AG20443 (cell line): ENCODE measurements at places on chromosomes 6 and 20.

DNA sequence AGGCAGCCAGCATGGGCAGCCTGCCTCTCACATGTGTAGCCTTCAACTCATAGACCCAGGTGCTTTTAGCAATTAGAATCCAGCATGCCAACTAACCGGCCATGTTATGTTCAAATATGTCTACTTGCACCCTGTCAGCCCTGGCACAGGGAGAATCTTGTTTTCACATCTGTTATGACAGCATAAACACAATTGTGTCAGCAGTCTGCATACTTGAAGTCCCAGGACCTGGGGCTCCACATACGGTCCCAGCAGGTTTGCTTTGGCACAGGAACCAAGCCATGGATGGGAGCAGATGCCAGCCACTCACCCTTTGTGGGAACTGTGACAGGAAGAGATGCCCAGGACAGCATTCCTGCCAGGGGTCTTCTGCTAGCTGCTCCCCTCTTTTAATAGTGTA, 67.2 kb upstream of the SYNDIG1 start:
- DNase-seq = no peak

DNA sequence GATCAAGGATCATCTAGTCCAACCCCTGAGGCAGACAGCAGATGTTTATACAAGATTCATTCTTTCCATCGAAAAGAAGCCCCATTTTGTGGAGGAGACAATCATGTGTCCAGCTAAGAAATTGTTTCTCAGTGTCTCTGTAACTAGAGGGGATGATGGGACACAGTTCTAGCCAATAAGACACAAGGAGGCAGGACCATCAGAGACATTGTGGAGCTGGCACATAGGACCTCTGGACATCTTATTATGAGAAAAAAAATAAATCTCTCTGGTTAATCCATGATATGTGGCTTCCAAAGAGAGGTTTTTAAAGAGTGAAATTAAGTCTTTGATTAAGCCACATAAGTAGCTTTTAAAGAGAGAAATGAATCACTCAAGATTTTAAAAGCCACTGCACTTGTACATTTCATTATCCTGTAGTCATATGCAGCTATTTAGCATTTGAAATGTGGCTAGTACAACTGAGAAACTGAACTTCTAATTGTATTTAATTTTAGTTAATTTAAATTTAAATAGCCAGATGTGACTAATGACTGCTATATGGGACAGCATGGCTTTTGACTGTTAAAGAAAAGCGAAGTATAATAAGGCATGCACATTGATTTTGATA, 176.8 kb downstream of the TASP1 start:
- no peak for DNase-seq

DNA sequence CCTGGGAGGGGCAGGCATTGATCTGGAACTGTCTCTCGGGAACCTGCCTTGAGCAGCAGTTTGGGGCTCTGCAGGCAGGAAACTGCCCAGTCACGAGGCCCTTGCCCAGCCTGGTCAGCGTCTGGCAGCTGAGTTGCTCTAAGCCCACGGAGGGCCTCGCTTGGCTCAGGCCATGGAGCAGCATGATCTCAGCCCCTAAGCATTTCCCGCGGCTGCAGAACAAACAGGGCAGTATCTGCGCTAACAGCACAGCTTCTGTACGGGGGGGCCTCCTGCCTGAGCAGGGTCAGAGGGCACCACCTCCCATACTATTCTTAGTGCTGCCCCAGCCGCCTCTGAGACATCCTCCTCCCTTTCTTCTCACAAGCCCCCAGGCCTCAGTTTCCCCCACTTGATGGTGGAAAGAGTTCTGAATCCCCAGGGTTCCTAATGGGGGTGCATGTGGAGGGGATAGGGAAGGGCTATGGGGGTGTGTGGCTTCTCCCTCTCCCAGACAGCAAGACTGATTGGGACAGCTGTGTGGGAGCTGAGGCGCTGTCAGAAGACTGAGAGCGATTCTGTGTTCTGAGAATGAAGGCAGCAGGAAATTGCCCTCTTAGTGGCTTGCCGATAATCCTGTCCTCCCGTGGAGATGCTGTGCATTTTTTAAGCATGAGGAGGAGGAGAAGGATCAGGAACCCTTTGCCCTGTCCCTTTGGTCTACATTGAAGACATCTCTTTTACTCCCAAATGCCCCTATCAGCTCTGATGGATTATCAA, 46.4 kb downstream of the MOCS1 start:
- peak; percentile 95 for DNase-seq

DNA sequence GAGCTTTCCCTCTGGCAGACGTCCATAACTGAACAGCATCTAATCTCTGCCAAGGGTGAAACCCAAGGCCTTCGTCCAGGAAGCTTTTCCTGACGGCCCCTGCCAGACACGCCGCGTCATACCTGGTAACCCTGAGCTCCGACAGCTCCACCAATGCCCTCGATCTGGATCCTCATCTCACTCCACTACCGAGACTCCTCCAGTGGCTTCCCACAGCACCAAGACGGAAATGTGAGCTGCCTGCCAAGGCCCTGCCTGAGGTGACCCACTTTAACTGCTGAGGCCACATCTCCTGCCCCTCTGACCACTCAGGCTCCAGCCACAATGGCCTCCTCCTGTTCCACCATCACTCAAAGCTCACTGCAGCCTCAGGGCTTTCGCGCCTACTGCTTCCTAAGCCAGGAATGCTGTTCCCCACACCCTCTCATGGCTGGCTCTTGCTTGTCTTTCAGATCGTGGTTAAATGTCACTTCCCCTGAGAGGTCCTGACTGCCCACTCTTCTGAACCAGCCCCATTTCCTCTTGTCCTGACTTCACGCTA, 143.2 kb downstream of the PREX1 start:
- no peak for DNase-seq

GRCh38 chr6:88492824-88493223, 326.7 kb upstream of the CNR1 start:
- peak; percentile 43 for DNase-seq

DNA sequence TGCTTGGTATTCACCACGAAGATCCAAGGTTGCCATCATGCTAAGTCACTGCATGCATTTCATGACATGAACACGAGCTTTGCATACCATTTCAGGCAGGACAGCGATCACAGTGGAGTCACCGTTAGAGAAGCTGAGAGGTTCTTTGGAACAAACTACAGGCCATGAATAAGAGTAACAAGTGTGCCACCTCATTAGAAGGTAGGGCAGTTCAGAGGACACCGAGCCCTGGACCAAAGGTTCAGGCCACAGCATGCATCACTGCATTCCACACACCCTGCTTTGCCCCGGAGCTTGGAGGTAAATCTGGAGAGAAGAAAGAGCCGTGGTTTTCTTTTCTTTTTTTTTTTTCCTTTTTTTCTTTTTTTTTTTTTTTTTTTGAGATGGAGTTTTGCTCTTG, 66.9 kb upstream of the CDH4 start:
- no peak for DNase-seq

DNA sequence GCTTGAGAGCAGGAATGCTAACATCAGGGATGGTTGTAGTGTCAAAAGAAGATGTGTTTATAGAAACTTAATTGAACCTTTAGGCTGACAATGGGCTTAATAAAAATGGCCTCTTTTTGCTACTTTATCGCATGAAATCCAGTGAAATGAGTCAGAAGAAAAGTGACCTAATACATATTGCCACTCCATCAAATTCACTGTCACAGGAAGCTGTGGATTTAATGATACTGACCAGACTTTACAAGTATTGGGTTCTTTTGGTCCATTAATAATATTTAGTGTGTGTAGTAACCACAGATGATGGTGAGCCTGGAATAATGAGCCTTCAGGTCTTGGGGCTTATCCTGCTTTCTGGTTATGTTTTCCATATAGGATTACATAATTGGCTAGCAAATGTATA, 231.8 kb upstream of the GMDS start:
- DNase-seq = no peak

- no peak for DNase-seq
These were observed 54.8 kb upstream of the BCLAF1 start for GRCh38 chr6:136344420-136344819.

DNA sequence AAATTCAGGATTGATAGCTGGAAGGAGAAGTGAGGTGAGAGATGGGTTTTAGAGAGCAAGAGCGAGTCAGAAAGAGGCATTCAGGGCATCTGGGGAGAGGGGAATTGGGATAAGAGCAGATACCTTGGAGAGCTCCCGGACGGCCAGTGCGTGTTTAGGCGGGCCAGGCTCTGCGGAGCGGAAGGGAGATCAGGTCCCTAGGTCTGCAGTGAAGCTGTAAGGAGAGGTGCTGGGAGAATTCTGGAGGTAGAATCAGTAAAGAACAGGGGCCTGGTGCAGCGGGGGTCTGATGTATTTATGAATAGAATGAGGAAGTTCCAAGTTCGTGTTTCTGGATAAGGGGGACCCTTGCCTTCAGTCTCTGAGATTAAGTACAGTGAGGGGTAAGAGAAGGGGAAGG, 47.4 kb upstream of the FAM83D start:
- DNase-seq = peak; percentile 67

DNA sequence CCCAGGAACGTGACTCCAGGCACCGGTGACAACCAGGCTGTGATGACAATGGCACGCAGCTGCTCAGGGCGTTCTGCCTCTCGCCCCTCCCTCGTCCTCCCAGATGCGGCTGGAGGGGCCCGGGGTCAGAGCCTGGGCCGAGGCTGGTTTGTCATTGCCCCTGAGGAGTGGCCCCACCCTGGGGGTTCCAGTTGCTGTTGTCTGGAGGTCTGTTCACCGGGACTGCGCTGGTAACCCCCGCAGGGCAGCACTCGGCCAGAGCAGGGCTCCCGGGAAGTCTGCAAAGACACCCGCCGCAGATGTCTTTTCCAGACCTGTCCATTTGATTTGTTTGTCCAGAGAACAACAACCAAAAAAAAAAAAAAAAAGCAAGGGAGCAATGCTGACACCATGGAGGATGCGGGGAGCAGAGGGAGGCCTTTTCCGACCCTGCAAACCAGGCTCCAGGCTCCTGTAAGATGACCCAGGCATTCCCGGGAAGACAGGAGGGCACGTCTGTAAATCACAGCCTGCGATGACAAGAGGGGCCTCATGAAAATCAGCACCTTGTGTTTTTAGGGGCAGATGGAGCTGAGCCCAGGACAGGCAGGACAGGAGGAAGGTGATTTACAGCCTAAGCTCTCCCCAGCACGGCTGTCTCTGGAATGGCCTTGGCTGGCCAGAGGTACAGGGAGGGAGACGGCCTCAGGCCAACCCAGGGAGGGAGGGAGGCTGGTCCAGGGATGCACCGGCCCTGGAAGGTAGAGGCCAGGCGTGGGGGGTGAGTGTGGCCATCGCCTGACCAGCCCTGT, 189.3 kb downstream of the ERMARD start:
- no peak for DNase-seq

- DNase-seq = no peak
These were observed 60.5 kb upstream of the DUSP22 start for GRCh38 chr6:231779-232178.

DNA sequence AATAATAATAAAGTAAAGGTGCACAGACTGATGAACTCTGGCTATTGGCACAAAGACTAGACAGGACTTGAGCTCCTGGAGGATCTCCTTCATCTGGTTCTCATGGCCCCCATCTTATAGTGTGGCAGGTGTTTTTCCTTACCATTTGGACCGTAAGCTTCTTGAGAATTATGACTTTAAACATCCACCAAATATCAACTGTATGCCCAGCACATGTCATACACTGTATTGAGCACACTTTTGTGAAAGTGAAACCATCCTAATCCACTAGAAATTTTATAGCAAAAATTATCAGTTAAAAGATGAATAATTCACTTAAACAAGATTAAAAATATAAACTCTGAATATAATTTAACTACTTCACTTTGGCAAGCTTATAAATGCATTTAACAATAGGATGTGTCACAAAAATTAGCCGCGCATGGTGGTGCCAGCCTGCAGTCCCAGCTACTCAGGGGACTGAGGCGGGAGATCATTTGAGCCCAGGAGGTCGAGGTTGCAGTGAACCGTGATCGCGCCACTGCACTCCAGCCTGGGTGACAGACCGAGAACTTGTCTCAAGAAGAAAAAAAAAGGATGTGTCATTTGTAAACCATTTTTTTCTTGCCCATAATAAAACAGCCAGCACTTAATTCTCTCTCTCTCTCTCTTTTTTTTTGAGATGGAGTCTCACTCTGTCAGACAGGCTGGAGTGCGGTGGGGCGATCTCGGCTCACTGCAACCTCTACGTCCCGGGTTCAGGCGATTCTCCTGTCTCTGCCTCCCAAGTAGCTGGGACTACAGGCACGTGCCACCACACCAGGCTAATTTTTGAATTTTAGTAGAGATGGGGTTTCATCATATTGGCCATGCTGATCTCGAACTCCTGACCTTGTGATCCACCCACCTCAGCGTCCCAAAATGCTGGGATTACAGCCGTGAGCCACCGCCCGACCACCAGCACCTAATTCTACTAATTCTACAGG, 9.1 kb downstream of the HIVEP2 start:
- DNase-seq = no peak

GRCh38 chr6:54595844-54596243, 250.7 kb upstream of the FAM83B start:
- peak; percentile 21 for DNase-seq

GRCh38 chr20:52425253-52425652, 233.7 kb upstream of the ZFP64 start:
- DNase-seq = peak; percentile 61

- no peak for DNase-seq
These were observed 464.9 kb downstream of the LMBRD1 start for GRCh38 chr6:69331886-69332285.

- DNase-seq = no peak
These were observed 53.8 kb upstream of the CD83 start for GRCh38 chr6:14063756-14064155.

- DNase-seq = no peak
These were observed 961.7 kb downstream of the KIF16B start for GRCh38 chr20:15611541-15611940.

DNA sequence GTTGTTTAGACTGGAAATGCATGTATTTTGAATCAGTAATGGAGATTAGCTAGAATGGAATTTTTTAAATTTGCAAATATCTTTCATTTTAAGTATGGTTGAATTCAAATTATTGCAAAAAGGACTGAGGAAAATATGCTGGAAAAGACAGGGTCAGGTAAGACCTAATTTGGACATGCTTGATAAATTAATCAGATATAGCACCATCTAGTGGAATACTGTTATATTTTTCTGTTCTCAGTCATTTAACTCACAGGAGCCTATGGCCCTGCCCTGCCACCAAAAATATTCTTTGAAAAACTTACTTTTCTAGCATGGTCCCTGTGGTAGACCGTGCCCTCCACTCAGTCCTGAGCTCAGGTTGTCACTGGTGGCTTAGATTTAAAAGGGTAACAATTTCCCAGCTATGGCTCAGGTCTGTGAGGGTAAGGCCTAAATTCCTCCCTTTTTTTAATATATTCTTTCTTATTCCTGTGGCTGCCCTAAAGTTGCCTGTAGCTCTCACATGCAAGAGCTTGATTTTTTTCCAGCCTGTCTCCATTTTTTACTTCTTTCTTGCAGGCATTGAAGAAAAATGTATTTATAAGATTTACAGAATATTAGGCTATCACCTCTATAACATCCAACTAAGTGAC, 25.3 kb upstream of the KIAA1586 start:
- peak; percentile 69 for DNase-seq

DNA sequence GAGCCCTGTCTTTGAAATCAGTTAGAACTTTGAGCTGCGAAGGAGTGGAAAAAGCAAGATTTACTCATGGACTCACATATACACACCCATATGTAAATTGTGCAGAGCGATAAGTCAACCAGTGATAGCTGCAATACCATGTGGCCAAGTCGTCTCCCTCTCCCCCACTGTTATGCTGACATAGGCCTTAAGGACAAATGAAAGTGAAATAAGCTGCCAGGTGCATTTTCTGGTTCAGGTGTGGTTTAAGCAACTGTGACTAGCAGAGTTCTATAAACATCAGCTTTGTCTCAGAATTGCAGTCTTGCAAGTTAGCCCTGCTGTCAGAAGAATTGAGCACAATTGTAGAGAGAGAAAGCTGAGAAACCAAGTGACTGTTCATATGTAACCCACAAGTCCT, 9.6 kb downstream of the FAM83B start:
- DNase-seq = no peak
